ENCODE measurements at places on chromosomes 3 and 15.

DNA sequence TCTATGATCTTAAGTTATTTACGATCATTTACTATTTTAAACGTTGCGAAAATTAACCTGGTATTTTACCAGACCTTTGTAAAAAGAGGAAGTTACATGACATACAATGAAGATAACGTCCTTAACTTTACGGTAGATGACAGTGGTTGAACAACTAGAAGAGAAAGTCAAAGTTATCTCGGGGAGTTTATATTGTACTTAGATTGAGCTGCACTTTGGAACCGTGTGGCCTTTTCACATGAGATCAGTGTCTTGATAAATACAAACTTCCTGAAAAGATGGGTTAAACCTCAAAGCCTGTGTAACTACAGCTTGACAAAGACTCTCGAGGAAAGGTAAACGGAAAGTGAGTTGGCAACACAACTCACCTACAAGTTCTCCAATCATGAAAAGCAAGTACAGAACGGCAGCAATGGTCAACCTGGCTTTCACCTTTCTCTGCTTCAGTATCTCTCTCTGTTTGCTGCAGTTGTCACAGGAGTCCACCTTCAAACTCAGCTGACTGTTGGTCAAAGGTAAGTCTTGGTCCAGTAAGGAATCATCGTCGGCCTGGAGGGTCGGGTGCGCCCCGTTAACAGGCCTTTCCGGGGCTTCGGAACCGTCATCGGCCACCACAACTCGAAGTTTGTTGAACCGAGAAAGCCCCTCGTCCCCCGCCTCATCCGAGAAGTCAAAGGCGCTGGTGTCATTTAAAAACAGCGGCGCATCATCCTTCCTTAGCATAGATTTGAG lies 793 bp downstream of the SLC30A4 start:
- DNase-seq: no peak

- no peak for DNase-seq
Measured at GRCh38 chr3:171565481-171566058, 105.4 kb upstream of the TNIK start.

GRCh38 chr3:155771126-155771525 lies 26.3 kb upstream of the PLCH1 start:
- DNase-seq: no peak

GRCh38 chr3:134628884-134629283 lies 21.9 kb downstream of the KY start:
- no peak for DNase-seq

- no peak for DNase-seq
Measured at GRCh38 chr3:194306109-194306686, 44.9 kb downstream of the CPN2 start.

GRCh38 chr3:125692361-125692760 lies 97.1 kb upstream of the OSBPL11 start:
- no peak for DNase-seq

All from stimulated activated CD4-positive, alpha-beta T cell treated with anti-CD3 and anti-CD28 coated beads, TNF-alpha, amount 100 ng/mL, for 24 hours (primary cell).